Hippocampal formation (tissue), 2 donors: ENCODE measurements at places on chromosomes 2 and 18.
A peak's percentile ranks its signal among the peaks of the same experiment; 100 is the strongest.

- DNase-seq = no peak
These were observed 76.0 kb downstream of the KLHL29 start for GRCh38 chr2:23460993-23461392.

DNA sequence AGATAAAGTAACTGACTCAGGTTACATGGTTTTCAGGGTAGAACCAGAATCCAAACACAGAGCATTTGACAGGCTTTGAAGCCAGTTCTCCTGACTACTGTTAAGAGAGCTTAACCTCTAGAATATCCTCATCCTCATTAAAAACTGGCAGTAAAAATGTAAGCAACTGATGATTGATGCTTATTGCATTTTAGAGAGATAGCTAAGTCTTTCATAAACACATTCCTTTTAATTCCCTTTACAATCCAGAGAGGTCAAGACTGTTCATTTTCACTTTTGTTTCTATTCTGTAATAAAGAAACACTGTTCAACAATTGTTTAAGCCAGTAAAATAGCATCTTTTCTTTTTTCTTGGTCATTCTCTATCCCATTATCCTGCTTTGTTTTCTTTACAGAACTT is 53.9 kb upstream of the RAB27B start:
- DNase-seq = no peak

DNA sequence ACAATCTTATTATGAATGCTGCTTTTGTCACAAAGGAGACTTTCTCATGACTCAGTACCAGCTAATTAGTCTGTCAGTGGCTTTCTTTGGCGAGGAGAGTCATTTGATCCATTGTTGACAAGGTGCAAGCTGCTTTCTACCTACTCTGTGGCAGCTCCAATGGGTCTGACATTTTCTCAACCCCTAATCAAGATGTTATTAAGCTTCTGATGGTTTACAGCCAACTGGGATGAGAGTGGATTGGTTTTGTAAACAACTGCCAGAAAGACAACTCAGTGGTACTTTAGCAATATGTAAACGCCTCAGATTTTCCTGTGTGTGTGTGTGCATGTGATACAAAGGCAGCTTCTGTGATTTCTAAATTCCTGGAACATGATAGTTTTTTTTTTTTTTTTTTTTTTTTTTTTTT is 8.2 kb upstream of the CLIP4 start:
- DNase-seq = no peak

- no peak for DNase-seq
These were observed 6.0 kb upstream of the MLPH start for GRCh38 chr2:237480988-237481525.

- DNase-seq = no peak
These were observed 493.1 kb downstream of the NR4A2 start for GRCh38 chr2:155839436-155839835.

GRCh38 chr2:109379507-109379906 is 234.3 kb downstream of the SEPTIN10 start:
- DNase-seq = no peak

DNA sequence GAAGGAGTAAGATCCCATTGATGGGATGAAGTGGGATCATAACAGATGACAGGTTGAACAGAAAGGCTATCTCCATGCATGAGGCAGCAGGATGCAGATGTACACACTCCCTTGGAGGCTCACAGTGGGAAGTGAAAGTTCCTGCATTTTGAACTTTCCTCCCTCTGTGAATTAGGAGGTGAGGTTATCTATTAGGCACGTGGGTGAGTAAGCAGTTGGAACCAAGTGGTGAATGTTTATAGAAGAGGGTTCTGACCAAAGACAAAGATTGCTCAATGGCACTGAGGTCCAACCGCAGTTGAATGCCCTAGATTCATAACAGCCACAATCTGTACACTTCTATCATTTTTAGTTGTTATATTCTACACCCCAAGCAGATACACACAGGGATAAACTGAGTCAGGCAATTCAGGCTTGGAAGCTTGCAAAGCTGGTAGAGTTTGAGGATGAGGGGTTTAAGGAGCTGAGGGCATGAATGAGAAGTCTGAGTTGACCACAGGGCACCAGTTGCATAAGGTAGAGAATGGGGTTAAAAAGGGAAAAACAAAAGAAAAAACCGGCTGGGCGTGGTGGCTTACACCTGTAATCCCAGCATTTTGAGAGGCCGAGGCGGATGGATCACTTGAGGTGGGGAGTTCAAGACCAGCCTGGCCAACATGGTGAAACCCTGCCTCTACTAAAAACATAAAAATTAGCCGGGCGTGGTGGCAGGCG is 7.1 kb upstream of the KCMF1 start:
- DNase-seq = no peak

DNA sequence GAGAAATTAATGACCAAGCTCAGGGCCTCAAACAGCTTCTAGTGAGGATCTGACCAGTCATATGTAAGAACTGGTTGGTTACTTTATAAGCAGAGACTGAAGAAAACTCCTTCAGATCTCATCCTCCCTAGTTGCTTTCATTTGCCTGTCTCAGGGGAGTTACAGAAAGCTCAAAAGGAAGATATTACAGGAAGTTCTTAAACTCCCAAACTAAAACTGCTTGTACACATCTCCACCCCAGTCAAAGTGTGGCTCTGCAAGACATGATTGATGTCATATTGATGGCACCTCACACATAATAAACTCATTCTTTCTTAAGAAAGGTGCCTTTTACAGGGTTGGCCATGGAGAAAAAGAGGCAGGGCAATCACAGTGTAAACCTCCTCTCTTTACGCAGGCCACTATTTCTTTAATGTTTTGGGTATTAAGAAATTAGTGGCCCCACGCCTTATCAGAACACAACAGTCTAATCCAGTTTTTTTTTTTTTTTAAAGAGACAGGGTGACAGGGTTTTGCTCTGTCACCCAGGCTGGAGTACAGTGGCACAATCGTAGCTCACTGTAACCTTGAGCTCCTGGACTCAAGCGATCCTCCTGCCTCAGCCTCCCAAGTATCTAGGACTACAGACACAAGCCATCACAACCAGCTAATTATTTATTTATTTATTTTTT is 62.6 kb upstream of the STK17B start:
- no peak for DNase-seq

DNA sequence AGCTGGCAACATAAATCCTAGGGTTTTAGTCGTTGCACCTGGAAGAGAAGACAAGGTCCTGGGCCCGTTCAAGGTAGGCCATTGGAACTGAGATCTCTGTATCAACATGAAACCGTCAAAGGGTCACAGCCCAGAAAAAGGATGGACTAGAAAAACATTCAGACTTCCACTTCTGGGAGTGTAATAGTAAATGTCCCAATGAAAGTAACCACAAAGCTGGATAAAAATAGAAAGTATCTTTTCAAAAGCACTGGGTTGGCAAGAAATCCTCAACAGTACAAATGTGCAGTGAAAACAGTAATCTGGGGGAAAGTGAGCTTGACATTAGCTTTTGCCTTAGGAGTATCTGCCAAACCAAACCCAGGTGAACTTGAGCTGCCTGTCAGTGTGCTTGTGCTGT is 12.9 kb downstream of the CGREF1 start:
- DNase-seq = no peak

DNA sequence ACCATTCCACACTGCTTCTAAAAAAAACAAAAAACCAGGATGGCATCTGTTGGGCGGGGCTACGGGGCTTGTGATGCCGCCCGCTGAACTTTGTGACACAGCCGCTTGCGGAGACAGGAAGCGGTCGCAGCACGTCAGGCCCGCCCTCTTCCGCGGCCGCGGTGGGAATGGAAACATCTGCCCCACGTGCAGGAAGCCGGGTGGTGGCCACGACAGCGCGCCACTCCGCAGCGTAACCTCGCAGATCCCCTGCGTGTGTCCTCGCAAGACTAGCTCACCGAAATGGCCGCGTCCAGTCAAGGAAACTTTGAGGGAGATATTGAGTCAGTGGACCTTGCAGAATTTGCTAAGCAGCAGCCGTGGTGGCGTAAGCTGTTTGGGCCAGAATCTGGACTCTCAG is 168.5 kb downstream of the SUCLG1 start:
- DNase-seq = no peak

DNA sequence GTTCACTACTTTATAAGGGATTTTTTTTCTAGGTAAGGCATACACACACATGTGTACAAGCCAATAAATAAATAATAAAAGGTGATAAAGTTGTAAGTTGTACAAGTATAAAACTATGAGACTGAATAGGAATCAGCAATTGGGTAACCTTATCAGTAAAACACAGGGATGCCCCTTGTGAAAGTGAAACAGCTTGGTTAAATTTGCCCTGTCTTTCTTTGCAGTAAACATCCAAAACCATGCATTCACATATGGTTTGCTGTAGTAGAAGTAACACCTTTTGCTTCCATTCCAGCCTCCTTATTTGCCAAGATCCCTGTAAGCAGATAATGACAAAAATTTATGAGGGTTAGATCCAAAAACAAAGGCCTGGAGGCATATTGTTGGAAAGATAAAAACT is 44.3 kb upstream of the NEUROD1 start:
- no peak for DNase-seq

GRCh38 chr18:34529358-34530335 is 180.5 kb upstream of the DTNA start:
- DNase-seq = no peak

GRCh38 chr2:104863146-104863467 is 9.2 kb downstream of the POU3F3 start:
- no peak for DNase-seq

DNA sequence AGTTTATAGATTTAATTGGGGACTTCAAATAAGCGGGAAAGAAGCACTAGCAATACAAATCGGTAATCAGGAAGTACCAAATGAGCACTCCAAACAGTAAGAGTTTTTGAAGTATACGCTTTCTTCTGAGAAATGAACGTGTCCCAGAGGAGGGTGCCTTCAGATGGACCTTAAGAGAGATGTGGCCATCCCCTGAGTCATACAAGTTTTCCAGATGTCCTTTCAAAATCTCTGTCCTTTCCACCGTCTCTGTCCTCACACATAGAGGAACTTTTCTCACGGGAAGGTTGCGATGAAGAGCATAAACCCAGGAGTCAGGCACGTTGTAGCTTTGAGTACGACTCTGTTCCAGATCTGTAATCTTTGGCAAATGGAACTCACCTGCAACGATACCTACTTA is 1.7 kb upstream of the SMAD2 start:
- no peak for DNase-seq

- DNase-seq = no peak
These were observed 45.2 kb downstream of the TMEM131 start for GRCh38 chr2:97950329-97951154.

DNA sequence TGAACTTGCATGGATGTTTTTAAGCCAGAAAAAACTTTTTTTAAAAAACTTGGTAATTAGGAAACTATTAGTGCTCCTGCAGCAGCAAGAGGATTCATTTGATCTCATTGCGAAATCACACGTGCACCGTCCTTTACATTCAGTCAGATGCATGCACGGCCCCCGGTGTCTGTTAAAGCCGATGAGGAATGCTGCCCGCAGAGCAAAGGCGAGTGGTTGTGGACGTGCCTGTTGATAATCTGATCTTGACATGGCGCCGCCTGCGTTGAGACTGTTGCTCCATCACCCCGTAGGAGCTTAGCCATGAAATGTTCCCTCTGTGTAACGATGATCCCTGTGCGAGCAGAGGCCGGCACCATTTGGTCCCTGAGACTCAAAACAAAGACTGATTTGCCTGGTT is 300.0 kb downstream of the GBX2 start:
- no peak for DNase-seq

DNA sequence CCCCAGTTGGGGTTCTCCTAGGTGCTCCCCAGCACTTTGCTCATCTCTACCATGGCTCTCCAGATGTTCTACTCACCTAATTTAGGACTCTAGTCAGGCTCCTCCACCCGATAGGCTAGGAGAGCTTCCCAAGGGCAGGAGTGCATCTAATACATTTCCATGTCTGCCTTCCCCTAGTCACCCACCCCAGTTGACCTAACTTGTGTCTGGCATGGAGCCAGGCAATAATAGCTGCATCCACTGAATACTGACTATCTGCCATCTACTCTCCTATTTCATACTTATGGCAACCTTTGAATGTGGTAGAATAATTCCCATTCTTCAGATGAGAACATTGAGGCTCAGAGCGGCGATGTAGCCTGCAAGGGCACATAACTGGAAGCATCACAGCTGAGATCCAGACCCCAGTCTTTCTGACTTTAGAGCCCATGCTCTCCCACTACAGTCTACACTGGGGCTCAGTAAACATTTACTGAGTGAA is 71.8 kb upstream of the YWHAQ start:
- no peak for DNase-seq

GRCh38 chr2:112582314-112582746 is 2.1 kb upstream of the CHCHD5 start:
- DNase-seq = peak; percentile 64
